SJSA1 (cell line): ENCODE measurements at places on chromosomes 2 and 18. TPM values are rescaled to one million over a fixed set of nuclear protein-coding genes. Genes with fewer than 3 reads are reported as not detected.

DNA sequence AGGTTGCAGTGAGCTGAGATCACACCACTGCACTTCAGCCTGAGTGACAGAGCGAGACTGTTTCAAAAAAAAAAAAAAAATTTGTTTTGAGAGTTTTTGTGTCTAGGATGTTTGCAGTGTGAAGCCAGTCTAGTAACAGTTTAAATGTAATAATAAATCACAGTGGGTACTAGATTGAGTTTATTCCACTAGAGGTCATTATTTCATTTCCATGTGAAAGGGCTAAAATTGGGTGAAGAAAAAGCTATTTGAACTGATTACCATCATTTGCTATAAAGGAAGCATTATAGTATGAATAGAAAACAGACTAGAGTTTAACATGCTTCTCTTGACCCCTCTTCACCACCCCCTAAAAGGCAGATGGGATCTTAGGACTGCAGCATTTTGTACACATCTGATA is 20.3 kb downstream of the SNRPD1 start:
- no peak for DNase-seq

GRCh38 chr2:138626148-138626547 is 124.6 kb downstream of the SPOPL start:
- DNase-seq: no peak

GRCh38 chr18:3455090-3455635 is 5.2 kb downstream of the TGIF1 start:
- no peak for DNase-seq

DNA sequence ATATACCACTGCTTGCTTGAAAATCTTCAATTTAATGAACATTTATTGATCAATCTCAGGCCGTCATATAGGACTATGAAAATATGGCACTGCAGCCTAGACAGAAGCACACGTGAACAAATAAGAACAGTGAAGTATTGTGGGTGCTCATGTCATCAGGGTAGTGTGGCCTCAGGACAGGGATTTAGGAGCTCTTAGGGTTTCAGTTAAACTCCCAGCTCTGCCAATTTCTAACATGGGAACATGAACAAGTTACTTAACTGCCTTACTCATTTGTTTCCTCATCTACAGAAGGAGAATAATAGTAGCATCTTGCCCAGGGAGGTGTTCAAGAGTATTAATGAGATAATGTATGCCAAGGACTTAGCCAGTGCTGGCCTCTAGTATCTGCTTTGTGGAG is 146.0 kb upstream of the MAP3K20 start:
- DNase-seq: no peak

GALR1 gene
- not detected in 2 replicates for total RNA-seq

KANSL1L gene
- 17.7 and 32.9 TPM in 2 replicates for total RNA-seq
